ENCODE measurements at places on chromosomes 5 and 9.

GRCh38 chr5:68267066-68267465, 51.5 kb downstream of the PIK3R1 start:
- no peak for DNase-seq

- DNase-seq = no peak
Observed at GRCh38 chr5:131210151-131210510, 39.4 kb downstream of the LYRM7 start.

- no peak for DNase-seq
Observed at GRCh38 chr9:13970018-13970417, 343.9 kb downstream of the NFIB start.

- DNase-seq = no peak
Observed at GRCh38 chr5:149887622-149888183, 56.9 kb downstream of the PDE6A start.

- DNase-seq = no peak
Observed at GRCh38 chr5:33523208-33523771, 82.5 kb downstream of the TARS1 start.

GRCh38 chr5:175343308-175343707, 100.7 kb downstream of the DRD1 start:
- DNase-seq = no peak

GRCh38 chr9:133874060-133874657, 118.0 kb downstream of the VAV2 start:
- DNase-seq = no peak

- DNase-seq = no peak
Observed at GRCh38 chr9:21533597-21533996, 51.5 kb upstream of the IFNE start.

- DNase-seq = no peak
Observed at GRCh38 chr9:121353241-121354061, 16.6 kb downstream of the STOM start.

- DNase-seq = no peak
Observed at GRCh38 chr9:90891308-90892040, 89.9 kb downstream of the SYK start.

- no peak for DNase-seq
Observed at GRCh38 chr5:165309446-165309845, 1804.0 kb downstream of the MAT2B start.

- DNase-seq = no peak
Observed at GRCh38 chr5:7741415-7742065, 109.4 kb downstream of the CFAP90 start.

- no peak for DNase-seq
Observed at GRCh38 chr5:9015260-9015936, 530.5 kb downstream of the SEMA5A start.

DNA sequence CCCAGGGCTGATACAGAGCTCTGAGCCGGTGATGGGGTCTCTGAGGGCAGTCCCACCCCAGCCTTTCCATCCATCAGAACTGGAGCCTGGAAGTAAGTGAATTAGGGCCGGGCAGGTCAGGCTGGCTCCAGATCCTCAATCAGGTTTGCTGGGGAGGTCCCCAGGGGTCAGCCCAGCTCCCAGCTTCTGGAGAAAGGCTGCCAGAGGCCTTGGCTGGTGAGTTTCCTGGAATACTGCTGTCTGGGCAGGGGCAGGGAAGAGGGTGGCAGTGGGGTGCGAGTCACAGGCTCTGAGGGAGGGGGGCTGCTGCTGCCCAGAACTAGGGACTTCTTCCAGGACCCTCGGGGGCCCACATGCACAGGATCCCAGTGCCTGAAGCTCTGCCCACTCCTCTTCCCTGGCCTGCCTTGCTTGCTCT, 200.6 kb upstream of the MVB12B start:
- no peak for DNase-seq

- DNase-seq = peak; percentile 80
Observed at GRCh38 chr5:135246923-135247795, 151.9 kb downstream of the MACROH2A1 start.

DNA sequence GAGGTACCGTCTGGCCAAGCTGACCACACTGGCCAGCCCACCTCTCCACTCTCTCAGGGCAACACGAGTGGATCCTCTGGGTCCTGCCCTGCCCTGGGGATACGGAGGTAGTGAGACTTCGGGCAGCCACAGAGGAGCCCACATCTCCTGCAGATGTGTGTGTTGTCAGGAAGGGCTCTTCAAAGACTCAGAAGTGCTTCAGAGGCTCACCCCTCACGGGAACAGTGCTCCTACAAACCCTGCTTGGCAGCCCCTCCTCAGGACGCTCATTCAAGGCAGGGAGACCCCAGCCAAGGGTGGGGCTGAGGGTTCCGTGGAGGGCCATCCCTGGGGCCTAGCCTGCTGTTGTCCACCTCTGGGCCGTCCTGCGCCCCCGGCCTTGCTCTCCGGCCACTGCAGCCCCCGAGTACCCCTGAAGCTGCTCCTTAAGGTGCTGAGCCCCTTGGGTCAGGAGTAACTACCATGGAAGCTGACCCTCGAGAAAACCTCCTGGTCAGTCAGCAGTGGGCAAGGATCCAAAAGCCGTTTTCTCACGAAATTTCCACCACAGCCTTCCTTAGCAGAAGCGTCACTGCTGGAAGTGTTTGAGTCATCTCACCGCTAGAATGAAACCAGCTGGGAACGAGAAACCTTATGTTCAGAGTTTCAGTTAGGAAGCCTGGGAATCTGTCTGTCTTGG, 23.2 kb upstream of the LRRC14B start:
- DNase-seq = no peak

DNA sequence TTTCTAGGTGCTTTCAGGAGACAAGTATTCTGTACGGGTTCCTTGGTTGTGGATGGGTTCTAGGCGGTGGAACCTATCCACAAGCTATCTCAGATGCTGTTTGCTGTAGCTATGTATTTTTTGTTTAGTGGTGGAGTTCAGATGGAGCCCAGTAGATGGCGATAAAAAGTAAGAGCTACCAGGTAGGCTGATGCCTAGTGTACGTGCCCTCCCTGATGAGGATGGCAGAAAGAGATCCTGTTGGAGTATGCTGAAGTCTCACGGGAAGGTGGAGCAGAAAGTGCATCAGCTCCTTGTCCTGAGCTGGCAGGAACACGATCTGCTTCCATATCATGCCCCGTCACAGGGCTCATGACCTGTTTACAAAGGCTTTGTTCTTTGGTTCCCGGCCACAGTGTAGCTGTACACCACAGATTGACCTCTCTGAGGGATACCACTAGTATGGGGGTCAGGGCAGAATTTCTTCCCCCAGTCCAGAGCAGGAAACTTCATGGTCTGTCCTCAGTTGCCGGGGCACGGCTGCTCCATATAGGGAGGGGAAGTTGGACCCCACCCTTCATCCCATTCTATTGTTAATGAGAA, 12.6 kb upstream of the UGT3A2 start:
- no peak for DNase-seq

DNA sequence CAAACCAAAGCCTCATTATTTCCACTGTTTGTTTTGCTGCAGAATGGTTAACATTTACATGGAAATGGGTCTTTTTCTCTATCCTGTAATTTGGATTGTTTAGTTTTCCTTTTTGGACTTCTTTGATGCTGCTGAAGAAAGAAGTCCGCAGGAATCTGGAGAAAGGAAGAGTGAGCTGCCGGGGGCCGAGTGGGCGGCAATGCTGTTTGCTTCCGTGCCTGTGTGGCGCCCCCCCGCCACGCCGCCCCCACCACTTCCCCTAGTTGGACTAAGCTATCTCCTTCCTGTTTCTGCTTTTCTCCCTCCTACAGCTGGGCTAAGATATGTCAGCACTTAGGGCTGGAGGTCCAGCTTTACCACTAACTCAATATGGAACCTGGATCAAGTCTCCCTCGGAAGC, 39.7 kb downstream of the ACTL7B start:
- DNase-seq = no peak

DNA sequence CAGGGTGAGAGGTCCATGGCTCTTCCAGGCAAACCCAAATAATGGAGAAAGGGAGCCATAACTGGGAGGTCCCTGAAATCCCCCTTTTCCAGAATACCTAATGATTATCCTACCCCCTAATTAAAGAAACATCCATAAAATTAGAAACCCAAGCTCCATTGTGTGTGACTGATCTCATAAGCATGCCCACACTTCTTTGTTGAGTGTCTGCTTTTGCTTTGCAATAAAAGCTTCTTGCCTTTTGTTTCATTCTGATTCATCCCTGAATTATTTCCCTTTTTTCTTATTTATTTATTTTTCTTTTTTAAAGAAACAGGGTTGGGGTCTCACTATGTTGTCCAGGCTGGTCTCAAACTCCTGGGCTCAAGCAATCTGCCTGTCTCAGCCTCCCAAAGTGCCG, 33.1 kb downstream of the BTF3 start:
- DNase-seq = no peak

- DNase-seq = no peak
Observed at GRCh38 chr5:116661419-116661818, 86.8 kb upstream of the SEMA6A start.

GRCh38 chr5:141772281-141772680, 90.3 kb upstream of the ARAP3 start:
- DNase-seq = no peak

DNA sequence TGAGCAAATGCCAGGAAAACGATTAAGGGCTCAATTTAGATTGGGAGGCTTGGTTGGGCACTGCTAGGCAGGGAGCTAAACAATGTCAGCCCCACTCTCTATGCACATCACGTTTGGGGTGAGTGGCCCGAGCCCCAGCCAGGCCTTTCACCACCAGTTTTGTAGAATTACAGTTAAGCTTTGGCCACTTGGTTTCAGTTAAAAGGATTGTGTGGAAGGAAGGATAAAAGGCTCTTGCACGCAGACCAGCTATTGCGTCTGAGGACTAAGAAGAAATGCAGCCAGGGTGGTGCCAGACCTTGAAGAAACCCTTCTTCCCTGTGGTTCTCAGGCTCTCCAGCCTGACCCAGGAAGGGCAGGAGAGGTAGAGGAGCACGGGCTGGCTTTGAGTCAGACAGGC, 125.3 kb upstream of the SLC44A1 start:
- no peak for DNase-seq

DNA sequence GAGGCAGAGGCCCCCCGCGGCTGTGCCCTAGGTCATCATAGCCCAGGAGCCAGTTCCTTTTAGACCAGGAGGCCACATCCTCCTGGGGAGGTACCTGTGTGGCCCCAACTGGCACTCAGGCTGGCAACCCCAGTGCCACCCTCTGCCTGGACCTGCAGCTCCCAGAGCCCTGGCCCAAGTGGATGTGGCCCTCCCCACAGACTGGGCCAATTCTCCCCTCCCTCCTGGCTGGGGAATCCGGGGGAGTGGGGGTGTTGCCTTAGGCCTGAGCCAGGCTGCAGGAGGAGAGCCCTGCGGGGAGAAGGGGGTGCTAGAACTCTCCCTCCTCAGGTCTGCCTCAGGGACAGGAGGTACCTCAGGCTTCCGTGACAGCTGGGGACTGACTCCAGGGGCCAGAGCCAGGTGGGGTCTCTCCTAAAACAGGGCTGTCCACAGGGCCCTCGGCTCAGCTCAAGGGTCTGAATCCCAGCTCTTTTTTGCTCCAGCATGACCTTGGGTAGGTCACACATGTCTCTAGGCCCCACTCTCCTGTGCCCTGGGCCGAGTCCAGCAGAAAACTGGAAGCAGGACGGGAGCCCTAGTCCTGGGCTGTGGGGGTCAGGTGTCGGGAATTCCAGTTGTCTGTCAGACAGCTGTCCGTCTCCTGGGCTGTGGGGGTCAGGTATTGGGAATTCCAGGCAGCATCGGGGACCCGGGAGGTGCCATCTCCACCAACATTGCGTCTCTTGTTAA, 9.6 kb downstream of the DNLZ start:
- no peak for DNase-seq

GRCh38 chr9:109256336-109256735, 64.5 kb downstream of the EPB41L4B start:
- DNase-seq = no peak

- no peak for DNase-seq
Observed at GRCh38 chr5:99438619-99439018, 509.8 kb upstream of the CHD1 start.

DNA sequence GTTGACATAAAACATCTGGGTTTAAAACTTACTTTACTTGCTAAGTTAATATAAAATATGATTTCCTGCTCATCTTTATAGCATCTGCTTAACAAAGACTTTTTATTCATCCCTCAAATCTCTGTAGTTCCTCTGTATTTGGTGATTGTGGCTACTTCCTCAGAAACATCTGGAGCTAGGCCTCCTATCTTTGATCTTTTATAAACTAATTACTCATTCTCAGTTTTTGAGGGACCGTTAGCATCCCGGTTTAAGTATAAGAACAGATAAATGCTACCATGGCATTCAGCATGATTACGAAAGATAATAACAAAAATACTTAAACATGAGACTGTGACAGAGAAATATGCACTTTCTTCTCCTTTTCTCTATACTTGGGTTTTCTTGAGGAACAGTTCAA, 85.3 kb downstream of the SLC38A9 start:
- DNase-seq = no peak

DNA sequence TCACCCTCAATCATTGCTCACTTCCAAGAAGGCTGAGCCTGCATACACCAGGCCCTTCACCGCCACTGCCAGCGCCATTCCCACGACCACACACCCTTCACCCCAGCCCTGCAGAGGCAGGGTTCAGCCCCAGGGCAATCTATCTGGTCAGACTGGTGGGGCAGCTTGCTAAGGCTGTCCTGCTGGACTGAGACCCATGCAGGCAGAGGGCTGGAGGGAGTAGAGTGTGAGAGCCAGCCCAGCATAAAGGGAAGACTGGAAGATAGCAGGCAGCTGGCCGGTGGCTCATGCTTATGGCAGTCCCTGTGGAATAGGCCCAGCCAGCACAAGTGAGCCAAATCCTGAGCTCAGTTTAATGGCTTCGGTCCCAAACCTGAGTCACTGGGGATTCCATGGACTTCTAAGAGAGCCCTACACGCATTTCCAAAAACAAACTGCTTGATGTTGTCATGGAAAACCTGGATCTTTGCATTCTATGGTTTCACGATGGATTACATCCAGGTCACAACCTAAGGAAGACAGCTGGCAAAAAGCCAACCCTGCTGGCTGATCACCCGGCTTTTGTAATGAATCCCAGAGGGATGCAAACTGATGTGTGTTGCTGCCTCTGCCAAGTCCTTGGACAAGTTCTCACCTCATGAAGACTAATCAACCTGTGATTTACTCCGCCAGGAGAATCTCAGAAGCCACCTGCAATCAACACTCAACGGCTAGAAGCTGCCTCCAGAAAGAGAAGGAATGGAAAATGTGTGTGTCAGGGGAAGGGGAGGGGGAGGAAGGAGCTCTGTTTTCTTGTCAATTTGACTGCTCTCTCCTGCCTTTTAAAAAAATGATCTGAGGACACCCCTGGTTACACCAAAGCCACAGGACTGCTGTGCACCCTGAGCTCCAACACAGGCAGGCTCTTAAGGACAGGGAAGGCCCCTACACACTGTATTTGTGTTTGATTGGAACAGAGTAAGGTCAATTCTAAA, 143.6 kb downstream of the LHFPL2 start:
- peak; percentile 47 for DNase-seq

GRCh38 chr5:82674671-82675070, 396.5 kb upstream of the RPS23 start:
- DNase-seq = no peak
